ENCODE measurements at places on chromosomes 13 and 19. TPM values are rescaled to one million over a fixed set of nuclear protein-coding genes. Genes with fewer than 3 reads are reported as not detected.

The SLITRK6 gene
- total RNA-seq = not detected

DNA sequence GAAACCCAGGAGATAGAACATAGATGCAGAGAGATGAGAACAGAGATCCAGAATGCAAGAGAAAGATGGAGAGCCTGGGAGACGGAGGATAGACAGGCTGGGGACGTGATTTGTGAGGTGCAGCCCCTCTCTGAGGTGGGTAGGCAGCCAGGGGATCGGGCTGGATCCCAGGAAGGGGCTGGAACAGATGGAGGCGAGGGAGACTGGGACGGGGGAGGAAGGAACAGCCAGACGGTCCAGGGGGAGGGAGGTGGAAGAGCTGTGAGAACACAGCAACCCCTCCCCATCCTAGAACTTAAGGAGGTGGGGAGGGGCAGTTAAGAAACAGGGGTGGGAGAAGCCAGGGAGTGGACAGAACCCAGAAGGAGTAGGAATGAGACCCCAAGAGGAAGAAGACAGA, 3.1 kb downstream of the SLC17A7 start:
- H3K4me1 ChIP-seq = no peaks in the 10 kb centered on the region
- H3K27me3 ChIP-seq = no peaks in the 10 kb centered on the region
- no peak for DNase-seq
- no peaks in the 10 kb centered on the region for H3K36me3 ChIP-seq
- H3K4me3 ChIP-seq = no peak overlapping the region
- no peak overlapping the region for H3K27ac ChIP-seq

- H3K4me1 ChIP-seq = no peaks in the 10 kb centered on the region
- H3K27ac ChIP-seq = no peak overlapping the region
- H3K4me3 ChIP-seq = no peak overlapping the region
- no peaks in the 10 kb centered on the region for H3K36me3 ChIP-seq
- H3K27me3 ChIP-seq = no peaks in the 10 kb centered on the region
These were observed 11.6 kb upstream of the ASF1B start for GRCh38 chr19:14147797-14148605.

DNA sequence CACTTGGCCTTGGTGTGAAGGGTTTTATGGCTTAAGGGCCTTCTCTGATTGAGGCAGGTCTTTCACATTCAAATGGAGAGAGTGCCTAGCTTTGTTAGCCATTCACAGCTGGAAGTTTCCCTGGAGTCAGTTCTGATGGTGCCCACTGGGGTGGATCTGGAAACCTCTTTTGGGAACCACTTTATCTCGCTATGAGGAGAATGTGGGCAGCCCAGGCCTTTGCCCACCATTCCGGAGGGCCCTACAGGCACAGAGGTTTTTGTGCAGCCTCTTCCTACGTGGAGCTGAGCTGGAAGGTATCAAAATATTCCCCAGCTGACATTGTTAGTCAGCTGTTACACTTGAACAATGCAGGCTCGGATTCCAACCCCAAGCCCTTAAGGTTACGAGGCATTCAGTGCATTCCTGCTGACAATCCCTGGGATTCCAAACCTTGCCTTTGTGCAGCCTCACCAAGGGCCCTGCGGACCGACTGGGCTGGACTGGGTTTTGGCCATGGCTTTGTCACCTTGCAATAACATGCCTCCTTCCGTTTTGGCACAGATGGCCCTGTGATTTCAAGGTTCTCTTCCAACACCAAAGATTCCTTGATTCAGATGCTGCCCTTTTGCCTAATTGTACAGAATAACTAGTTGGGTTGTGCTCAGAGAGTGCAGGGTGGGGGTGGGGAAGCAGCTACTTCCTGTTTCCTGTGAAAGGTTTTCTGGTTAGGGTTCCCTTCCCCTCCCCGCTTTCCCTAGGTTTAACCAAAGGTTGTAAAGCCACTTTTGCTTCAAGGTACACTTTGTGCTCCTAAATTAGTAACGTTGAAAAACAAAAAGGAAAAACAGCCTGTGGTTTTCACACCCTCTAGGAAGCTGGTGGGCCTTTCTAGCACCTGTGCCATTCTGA, 27.0 kb downstream of the SAE1 start:
- peaks cover 4% of the 10 kb centered on the region for H3K36me3 ChIP-seq
- no peak overlapping the region for H3K4me3 ChIP-seq
- no peaks in the 10 kb centered on the region for H3K27me3 ChIP-seq
- H3K4me1 ChIP-seq = no peaks in the 10 kb centered on the region
- DNase-seq = no peak

GRCh38 chr19:3189702-3190469, 4.2 kb downstream of the NCLN start:
- no peaks in the 10 kb centered on the region for H3K27me3 ChIP-seq
- no peak overlapping the region for H3K4me3 ChIP-seq
- H3K36me3 ChIP-seq = no peaks in the 10 kb centered on the region
- H3K4me1 ChIP-seq = no peaks in the 10 kb centered on the region
- H3K27ac ChIP-seq = no peak overlapping the region
- peak; percentile 71 for DNase-seq
